ENCODE measurements at places on chromosomes 5 and 9.

DNA sequence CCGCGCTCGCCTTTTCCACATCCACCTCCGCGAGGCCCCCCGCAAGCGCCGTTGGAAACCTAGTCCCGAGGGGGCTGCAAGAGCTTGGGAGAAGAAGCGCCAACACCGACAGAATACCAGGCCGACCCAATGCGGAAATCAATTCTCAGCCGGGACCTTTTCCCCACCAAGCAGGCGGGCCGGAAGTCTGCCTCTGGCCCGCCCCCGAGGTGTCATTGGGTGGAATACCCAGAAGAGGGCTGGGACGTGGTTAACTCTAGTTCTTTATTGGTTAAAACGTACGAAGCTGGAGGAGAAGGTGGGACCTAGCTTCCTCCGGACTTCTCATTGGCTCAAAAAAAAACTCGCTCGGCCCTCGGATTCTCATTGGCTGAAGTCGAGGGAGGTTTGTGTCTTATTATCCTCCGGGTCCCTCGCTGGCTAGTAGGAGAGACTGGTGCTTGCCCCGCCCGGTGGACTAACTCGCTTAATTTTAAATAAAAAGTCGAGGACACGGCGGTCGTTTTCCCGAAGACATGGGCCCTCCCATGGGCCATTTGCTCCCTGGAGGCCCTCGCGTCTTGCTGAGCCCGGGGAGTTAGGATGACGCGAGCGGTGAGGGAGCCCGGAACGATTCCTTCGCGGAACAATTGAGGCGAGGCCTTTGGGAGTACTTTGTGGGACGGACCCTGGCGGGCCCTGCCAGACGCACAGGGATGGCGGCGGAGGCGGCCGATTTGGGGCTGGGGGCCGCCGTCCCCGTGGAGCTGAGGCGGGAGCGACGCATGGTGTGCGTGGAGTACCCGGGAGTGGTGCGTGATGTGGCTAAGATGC lies at the start of gene GTF3C5:
Gene GTF3C5 (plus strand): TSS at position 681 of the 813 bp plus-strand sequence. CDS start 15 bp downstream, at position 696.
- H3K4me3 ChIP-seq: peak within 1 kb of the TSS; percentile 96
- DNase-seq: peak; percentile 86
- H3K4me1 ChIP-seq: peaks cover 33% of the 10 kb centered on the region
- H3K36me3 ChIP-seq: peaks cover 2% of the 10 kb centered on the region
- H3K27me3 ChIP-seq: no peaks in the 10 kb centered on the region

DNA sequence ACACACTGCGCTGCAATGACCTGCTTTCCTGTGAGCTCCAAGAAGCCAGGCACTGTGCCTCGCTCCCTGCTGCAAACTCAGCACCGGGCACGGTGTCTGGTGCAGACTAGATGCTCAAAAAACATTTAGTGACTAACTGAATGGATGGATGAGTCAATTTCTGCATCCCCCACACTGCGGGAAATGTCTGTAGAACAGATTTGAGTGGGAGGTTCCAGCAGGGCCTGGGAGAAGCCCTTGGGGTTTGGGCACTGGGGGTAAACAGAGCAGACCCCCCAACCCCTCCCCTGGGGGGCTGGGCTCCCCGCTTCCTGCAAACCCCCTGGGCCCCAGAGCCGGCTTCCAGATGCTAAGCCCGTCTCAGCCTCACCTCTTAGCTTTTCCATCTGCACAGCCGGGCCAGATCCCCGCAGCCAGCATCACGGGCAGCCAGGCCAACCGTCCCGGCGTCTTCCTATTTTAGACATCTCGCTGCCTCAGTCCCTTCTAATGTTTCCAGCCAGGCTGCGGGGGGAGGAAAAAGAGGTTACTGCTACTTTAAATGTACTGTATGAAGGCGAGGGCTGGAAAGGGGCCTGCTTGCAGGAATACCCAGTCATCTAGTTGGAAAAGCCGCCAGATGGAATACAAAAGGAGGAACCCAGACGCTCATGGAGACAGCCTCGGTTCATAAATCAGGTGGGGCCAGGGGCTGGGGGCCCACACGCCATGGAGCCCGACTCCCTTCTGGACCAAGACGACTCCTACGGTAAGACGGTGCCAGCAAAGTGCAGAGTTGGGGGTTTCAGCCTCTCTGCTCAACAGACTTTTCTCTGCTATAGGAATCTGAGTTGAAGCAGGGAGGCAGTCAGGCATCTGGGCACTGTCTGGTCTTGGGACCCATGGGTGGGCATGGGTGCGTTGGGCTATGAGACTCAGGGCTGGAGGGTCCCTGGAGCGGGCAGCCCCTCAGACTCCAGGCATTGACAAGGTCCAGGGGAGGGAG lies 67.1 kb upstream of the GGTA1 start:
- no peak overlapping the region for H3K4me3 ChIP-seq
- no peak overlapping the region for H3K27ac ChIP-seq
- no peak for DNase-seq
- H3K27me3 ChIP-seq: peaks cover 52% of the 10 kb centered on the region
- H3K36me3 ChIP-seq: no peaks in the 10 kb centered on the region

DNA sequence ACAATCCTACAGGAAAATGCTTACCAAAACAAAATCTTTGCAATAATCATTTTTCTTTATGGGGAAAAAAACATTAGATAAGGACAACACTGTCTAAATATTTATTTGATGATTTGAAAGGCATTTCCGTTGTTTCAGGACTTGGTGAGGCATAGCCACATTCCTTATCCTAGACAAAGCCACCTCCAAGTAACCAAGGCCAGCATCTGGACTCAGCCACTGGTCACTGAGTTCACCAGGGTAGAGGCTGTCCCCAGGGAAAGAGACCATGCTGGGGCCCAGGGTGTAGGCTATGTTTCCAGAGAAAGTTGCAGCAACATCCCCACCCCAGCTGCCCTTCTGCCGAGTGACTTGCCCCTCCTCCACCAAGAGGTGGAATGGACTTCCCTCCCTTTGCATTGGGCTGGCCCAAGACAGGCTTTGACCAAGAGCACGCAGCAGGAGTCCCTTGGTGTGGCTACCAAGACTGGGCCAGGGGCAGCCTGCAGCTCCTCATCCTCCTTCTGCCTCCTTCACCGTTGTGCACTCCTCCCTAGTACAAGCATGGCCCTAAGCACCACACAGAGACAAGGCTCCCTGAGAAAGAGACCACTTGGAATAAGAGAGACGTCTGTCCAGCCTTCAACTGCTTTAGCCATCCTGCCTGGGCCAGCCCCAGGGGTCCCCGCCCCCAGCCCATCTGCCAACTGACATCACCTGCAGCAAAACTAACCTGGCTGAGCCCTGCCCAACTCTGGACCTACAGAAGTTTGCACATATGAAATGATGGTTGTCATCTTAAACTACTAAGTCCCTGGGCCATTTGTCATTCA lies 68.1 kb upstream of the SPIN1 start:
- no peak overlapping the region for H3K4me3 ChIP-seq
- H3K36me3 ChIP-seq: peaks cover 2% of the 10 kb centered on the region
- peaks cover 21% of the 10 kb centered on the region for H3K4me1 ChIP-seq
- peak overlapping the region; percentile 53 for H3K27ac ChIP-seq

DNA sequence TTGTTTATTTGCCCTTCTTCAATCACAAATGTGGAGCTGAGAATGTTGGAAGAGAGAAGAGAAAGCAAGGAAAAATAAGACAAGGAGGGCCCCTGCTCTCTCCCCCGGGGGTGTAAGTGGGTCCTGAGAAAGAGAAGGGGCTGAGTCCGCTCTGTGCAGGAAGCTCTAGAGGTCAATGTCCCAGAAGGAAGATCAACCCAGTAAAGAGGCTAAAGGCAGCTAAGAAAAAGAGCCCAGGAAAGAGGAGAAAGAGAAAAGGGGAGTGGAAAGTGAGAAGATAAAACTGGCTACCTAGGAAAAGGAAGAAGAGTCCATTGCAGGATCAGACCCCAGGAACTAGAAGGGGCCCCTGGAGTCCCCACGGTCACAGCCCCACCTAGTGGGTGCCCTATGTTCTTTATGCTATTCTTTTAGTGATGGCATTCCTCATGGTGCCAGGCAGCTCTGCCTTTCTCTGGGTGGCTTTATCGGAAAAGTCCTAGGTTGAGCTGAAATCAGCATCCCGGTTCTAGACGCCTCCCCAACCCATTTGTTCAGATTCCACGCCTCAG lies 583.4 kb downstream of the ACTL7B start:
- no peaks in the 10 kb centered on the region for H3K36me3 ChIP-seq
- no peaks in the 10 kb centered on the region for H3K27me3 ChIP-seq
- H3K27ac ChIP-seq: no peak overlapping the region
- H3K4me1 ChIP-seq: no peaks in the 10 kb centered on the region
- DNase-seq: no peak
- H3K4me3 ChIP-seq: no peak overlapping the region

DNA sequence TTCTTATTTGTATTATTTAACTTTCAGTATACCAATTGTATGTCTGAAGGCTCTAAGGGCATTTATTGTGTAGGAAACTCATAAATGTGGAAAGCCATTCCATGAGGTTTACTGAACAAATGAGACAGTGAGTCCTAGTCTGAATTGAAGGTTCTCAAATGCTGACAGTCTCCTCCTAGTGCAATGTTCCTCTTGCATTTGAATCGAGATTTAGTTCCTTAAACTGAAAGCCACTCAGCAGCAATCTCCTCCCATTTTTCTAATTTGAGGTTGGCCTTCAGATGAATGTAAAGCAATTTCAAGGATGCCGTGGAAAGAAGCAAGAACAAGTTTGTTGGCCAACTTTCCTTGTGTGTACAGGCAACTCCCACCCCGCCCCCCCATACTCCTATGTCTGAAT lies 493.2 kb upstream of the KLF4 start:
- no peaks in the 10 kb centered on the region for H3K36me3 ChIP-seq
- no peaks in the 10 kb centered on the region for H3K27me3 ChIP-seq
- no peaks in the 10 kb centered on the region for H3K4me1 ChIP-seq
- no peak for DNase-seq
- H3K4me3 ChIP-seq: no peak overlapping the region
- H3K27ac ChIP-seq: no peak overlapping the region

GRCh38 chr9:92324889-92325268 lies 271 bp downstream of the NOL8 start:
- H3K27ac ChIP-seq: peak overlapping the region; percentile 100
- H3K4me1 ChIP-seq: peaks cover 28% of the 10 kb centered on the region
- peaks cover 8% of the 10 kb centered on the region for H3K36me3 ChIP-seq

- H3K4me3 ChIP-seq: no peak overlapping the region
- DNase-seq: no peak
- peaks cover 7% of the 10 kb centered on the region for H3K27me3 ChIP-seq
- H3K27ac ChIP-seq: no peak overlapping the region
Measured at GRCh38 chr5:175252234-175252805, 191.7 kb downstream of the DRD1 start.

DNA sequence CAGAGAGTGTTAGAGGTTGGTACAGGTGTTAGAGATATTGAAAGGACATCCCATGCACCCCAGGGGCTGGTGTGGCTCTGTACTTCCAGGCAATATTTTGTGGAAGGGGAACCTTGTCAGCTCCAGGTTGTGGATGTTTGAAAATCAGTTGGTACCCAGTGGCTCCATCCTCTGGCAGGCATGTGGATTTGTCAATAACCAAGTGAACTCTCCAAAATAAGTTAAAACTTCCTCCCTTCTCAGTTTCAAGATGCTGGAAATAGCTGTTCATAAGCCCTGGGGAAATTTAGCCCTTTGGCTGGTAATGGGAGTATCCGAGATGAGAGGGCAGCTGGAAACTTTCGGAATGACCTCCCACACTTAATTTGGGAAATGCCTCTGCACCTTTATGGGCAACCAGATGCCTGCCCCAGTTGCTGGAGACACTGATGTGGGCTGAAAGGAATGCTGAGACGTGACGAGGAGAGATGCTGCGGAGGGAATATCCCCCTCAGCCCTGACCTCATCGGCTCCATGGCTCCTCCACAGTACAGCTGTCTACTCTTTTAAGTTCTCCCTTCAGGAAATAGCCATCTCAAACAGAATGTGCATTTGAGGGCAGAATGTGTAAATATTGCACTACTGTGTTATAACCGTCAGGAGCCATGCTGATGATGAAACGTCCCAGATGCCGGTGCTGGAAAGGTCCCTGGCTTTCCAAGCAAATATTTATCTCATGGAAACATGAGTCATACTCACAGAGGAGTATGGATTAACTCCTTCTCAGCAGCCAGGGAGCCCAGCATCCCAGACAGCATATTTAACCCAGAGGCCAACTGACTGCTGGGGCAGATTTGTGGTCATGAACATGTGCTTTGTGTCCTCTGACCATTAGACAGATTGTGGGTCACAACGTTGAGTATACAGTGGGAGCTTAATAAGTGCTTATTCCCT lies 29.5 kb downstream of the TGFBI start:
- H3K4me1 ChIP-seq: peaks cover 5% of the 10 kb centered on the region
- no peak for DNase-seq
- H3K27ac ChIP-seq: no peak overlapping the region
- H3K36me3 ChIP-seq: no peaks in the 10 kb centered on the region

DNA sequence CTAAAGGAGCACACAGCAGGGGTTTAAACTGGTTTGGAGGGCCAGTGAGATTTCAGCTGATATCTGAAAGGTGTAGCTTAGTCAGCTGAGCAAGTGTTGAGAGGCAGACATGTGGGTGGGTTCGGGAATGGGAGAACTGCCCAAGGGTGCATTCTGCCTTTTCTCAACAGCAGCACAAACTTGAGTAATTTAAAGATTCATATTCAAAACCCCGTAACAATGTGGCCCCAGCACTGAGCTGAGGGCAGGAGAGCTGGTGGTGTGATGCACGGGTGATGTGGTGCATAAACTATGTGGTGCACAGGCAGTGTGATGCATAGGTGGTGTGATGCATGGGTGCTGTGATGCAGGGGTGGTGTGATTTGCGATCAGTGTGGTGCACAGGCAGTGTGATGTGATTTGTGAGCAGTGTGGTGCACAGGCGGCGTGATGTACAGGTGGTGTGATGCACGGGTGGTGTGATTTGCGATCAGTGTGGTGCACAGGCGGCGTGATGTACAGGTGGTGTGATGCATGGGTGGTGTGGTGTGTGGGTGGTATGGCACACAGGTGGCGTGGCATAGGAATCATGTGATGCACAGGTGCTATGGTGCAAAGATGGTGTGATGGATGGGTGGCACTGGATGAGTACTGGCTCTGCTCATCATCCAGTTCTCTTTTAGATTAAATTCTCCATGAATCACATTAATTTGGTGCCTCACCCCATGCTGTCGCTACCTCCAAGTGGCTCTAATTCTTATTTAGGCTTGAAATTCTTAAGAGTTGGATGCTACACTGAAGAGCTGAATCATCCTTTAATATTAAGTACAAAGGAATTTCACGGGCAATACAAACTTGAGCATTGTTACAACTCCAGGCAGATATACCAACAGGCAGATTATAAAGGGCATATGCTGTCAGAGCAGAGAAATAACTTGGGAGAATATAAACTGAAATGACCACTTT lies 53.6 kb downstream of the DAP start:
- H3K27ac ChIP-seq: peak overlapping the region; percentile 70
- DNase-seq: no peak
- no peaks in the 10 kb centered on the region for H3K27me3 ChIP-seq
- H3K4me3 ChIP-seq: no peak overlapping the region

- no peak for DNase-seq
- H3K27ac ChIP-seq: peak overlapping the region; percentile 14
- H3K4me3 ChIP-seq: no peak overlapping the region
- H3K36me3 ChIP-seq: no peaks in the 10 kb centered on the region
- peaks cover 10% of the 10 kb centered on the region for H3K27me3 ChIP-seq
- H3K4me1 ChIP-seq: peaks cover 4% of the 10 kb centered on the region
Measured at GRCh38 chr5:143682929-143683386, 129.0 kb upstream of the HMHB1 start.

Measured in T-helper 17 cell (primary cell).